ENCODE measurements at places on chromosomes 5 and 9.
A peak's percentile ranks its signal among the peaks of the same experiment; 100 is the strongest.

DNA sequence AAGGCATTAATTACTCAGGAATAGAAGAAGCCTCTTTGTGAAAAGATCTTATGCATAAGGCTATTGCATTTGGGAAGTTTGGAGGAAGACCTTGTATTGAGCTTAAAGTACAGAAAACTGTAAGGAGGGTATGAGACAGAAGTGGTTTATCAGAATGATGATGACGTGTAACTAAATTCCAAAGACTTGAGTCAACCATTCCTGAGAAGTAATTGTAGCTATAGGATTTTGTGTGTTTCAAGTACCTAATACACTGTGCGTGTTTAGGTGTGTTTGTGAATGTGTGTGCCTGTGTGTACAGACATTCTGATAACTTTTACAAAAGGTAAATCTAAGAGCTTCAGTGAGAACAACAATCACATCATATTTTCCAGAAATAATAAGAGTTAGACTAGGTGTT lies 46.5 kb upstream of the IRX2 start:
- no peak for DNase-seq

DNA sequence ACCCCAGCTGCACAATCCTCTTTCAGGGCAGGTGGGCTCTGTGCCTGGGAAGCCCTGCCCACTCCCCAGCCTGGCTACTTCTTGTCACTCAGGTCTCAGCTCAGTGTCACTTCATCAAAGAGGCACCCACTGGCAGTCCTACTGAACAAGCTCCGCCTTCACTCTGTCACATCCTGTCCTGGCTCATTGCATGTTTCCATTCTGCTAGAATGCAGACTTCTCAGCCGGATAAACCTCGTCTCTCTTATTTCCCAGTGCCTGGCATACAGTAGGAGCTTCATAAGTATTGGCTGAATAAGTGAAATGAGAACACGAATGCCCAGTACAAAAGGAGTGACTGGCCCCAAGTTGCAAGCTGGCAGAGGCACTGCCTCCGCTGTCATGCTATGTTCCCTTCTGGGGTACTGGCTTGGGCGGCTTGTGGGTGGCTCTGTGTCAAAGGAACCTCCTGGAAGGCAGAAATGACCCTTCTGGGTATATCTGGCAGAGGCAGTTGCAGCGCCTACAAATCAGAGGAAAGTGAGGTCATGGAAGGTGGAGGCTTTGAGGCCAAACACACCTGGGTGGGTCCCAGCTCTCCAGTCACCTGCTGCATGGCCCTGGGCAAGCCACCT lies 98.3 kb upstream of the PHYKPL start:
- DNase-seq = no peak

DNA sequence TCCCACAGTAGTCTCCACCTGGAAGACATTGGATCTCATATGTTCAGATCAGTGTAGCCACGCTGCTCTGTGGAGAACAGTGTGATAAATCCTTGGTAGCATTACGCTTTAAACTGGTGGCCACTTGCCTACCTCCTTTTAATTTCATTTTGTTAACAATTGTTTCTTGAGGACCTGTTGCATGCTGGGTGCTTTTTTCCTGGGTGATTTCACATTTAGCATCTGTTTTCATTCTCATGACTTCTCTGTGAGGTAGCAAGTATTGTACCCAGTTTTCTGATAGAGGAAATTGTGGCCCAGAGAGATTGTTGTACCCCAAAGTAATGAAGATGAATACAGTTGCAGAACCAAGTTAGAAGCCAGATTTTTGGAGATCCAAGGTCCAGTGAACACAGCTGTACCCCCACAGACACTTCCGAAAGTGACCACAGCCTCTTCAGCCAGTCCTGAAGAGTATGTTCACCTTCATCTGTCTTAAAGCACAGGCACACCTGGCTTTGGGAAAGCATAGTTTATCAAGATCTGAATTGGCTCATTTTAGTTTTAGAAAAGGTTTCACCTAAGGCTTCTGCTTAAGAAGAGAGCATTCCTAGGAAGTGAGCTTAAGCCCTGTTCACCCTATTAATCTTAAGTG lies 75.2 kb downstream of the F2RL2 start:
- no peak for DNase-seq

DNA sequence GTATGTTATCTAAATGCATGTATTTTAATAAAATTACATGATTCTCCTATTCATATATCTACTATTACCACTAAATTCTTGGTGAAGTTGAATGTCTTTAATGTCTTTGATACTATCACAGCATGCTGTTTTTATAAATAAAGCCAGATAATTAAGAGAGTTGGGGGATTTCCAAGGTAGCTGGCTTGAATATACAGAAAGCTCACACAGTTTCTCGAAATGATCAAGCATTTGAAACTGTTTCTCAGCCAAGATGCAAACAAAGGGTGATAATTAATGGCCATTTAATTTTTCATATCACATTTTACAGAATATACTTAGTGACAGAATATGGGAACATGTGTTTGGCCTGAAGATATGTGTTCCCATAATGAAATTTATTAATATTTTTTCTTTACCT lies 145.6 kb upstream of the CDH12 start:
- no peak for DNase-seq

DNA sequence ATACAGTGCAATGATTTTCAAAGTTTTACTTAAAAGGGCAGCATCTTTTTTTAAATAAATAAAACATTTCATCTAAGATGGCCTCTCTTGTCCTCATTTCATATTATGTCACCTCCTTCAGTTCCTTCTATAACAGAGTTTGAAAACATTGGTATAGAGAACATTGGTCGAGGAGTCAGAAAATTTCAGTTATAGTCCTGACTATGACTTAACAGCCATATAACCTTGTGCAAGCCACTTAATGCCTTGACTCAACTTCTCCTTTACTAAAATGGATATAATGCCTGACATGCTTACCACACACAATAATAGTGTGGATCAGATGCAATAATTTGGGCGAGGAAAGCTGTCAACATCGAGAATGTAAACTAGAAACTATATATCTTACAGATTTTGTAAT lies 22.6 kb downstream of the SSBP2 start:
- DNase-seq = no peak

GRCh38 chr5:128813317-128814070 lies 151.8 kb upstream of the SLC27A6 start:
- no peak for DNase-seq

DNA sequence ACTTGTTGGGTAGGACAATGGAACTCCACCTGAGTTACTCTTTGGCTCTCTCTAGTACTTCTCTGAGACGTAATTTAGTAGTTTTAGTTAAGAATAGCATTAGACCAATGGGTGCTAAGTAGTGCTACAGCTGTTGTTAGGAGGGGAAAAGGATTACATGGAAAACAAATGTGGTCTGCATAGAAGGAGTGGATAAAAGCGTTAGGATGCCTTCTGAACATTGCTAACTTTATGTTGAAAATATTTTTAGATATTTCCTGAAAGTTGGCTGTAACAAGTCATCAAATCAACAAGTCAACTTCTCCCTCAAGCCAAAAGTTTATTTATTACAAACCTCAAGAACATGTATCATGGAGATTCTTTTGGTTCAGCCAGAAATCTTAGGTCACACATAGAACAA lies 409.5 kb upstream of the MEF2C start:
- DNase-seq = no peak

DNA sequence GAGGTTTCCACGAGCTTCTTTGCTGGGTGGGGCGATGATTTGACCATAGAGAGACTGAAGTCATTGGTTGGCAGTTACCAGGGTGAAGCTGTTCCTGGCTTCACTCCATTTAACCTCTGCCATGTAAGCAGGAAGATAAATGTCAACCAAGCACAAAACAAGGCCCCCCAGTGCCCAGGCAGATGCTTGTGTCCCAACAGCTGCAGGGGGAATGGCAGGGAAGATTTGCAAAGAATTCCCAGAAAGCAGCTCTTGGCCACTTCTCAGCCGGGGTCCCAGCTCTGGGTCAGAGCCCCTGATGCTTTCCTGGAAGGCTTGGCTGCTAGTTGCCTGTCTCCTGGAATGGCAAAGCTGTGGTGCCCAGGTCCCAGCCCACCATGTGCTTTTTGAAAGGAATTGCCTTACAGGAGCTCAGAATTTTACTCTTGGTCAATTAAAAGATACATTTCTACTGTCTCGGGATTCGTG lies 383.4 kb downstream of the ENC1 start:
- no peak for DNase-seq

DNA sequence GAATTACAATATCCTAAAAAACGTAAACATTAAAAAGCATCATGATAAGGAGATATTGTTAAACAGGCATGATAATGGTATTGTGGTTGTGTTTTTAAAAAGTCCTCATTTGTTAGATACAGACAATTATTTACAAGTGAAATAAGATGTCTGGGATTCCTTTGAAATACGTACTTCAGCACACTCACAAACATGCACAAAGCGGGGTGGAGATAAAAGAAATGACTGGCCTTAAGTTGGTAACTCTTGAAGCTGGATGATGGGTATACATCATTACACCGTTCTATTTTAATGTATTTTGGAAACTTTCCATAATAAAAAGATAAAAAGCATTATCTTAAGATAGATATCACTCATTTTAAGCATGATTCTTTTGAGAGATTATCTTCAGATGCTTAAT lies 1.0 kb downstream of the FAM200C start:
- DNase-seq = no peak

DNA sequence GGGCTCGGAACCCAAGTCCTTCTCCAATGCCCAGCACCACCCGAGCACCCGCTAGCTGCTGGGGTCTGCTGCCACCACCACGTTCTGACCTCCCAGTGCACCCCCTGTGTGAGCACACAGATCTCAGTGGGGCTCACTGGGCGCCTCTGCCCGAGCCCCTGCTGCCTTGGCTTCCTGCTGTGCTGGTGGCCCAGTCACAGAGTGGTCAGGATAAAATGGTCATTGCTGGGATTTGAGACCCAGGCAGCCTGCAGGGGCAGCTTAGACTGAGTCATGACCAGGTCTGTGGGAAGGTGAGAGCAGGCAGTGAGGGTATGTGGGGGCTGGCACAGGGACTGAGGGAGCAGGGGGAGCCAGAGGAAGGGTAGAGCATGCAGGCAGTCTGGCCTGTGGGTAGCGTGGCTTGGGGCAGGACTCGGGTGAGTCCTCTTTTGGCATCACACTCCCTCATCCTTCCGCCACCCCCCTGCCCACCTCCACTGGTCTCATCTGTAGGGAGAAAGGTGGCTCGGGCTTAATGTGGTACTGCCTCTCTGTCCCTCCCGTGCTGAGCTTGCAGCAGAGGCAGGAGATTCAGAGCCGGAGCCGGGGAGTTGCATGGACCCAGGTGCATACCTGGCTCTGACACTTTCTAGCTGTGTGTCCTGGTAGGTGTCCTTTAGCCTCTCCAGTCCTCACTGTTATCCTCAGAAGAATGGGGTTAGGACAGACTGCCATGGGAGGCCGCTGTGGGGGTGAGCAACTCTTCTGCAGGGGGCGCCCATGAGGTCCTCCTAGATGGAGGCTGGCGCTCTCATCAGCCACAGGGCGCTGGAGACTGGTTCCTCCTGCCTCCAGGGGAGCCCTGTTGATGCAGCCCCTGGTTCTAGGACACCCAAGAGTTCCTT lies 32.1 kb downstream of the USP20 start:
- DNase-seq = no peak

DNA sequence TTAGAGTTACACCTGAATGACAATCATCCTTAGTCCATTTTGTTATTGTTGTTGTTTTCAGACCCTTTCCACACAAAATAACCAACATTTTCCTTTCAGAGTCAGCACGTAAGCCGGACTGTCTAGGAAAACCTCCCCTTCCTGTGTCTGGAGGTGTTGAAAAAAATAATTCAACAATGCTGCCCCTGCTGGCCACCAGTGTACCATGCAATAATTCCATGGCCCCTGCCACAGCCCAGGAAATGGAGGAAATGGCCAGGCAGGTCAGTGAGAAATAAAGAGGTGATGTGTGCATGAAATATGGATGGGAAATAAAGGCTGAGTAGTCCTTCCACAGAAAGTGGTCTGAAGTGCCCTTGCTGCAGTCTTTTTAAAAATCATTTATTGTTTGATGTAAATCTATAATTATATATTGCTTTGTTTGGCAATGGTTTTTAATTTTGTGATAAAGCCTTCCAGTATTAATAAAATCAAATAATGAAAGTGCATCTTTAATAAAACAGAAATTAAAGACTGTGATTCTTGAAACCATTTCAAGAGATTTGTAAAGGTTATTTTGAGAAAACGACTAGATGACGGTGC lies 152.8 kb upstream of the PAPPA start:
- DNase-seq = peak; percentile 15

DNA sequence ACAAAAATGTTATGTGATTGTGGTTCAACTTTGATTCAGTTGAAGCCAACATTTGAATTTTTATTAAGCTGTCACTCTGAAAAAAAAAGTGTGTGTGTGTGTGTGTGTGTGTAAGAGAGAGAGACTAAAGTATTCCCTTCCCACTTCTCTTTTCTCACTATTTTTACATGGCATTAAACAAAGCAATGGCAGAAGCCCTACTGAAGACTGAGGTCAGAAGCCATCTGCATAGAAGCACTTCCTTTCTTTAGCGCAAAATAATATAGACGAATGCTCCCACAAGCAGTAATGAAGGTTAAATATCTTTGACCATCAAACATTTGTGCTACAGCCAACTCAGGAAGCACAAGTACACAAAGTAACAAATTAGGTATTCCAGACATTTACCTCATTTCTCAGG lies 540.5 kb downstream of the KCTD16 start:
- DNase-seq = no peak

- DNase-seq = no peak
These were observed 130.7 kb downstream of the PRKACG start for GRCh38 chr9:68883224-68883623.

- DNase-seq = no peak
These were observed 39.8 kb upstream of the ANGPTL2 start for GRCh38 chr9:127162046-127162863.

DNA sequence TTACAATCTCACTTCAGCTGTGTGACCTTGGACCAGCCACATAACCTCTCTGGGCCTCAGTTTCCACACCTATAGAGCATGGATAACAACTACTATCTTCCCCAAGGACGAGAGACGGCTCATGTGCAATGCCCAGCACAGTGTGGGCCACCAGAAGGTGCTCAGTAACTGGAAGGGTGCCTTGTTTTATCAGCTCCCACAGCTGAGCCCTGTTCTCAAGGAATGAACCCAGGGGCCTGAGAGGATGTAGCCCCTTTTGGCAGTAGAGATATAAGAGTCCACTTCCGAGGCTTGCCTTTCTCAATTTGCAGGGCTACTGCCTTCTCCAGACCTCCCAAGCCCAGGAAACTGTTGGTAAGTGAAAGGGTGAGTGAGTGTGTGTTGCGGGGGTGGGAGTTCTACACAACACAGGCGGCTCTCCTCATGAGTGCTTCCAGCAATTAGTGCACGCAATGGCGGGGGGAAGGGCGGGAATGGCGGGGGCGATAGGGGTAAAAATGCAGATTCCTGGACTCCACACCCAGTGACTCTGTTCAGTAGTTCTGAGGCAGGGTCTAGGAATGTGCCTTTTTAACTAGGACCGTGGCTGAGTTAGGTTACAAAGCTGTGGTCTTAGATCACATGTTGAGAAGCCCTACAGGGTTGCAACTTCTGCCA lies 185.1 kb downstream of the FSTL4 start:
- DNase-seq = no peak

- DNase-seq = no peak
These were observed 99.9 kb upstream of the TLE4 start for GRCh38 chr9:79471580-79472543.

GRCh38 chr9:113705928-113706519 lies 170.1 kb upstream of the ZNF618 start:
- no peak for DNase-seq

GRCh38 chr5:68490406-68490805 lies 274.9 kb downstream of the PIK3R1 start:
- no peak for DNase-seq

GRCh38 chr5:6112125-6112524 lies 266.2 kb downstream of the MED10 start:
- DNase-seq = no peak
